ENCODE measurements at places on chromosomes 12 and 14.

- peak; percentile 55 for DNase-seq
Measured at GRCh38 chr12:15688838-15689625, 100.2 kb downstream of the EPS8 start.

GRCh38 chr14:51208982-51209381 is 31.1 kb upstream of the TMX1 start:
- DNase-seq = no peak

GRCh38 chr12:92073094-92073493 is 72.6 kb downstream of the BTG1 start:
- DNase-seq = no peak

- DNase-seq = no peak
Measured at GRCh38 chr12:3464561-3464960, 26.4 kb upstream of the PRMT8 start.

- DNase-seq = no peak
Measured at GRCh38 chr12:54337854-54338650, 13.1 kb downstream of the COPZ1 start.

- peak; percentile 55 for DNase-seq
Measured at GRCh38 chr12:50524621-50525020, 19.8 kb downstream of the DIP2B start.

- peak; percentile 80 for DNase-seq
Measured at GRCh38 chr12:54404061-54405004, 14.7 kb downstream of the ITGA5 start.

All from NB4 (cell line).